ENCODE measurements at places on chromosomes 12 and 14.

- DNase-seq: no peak
Observed at GRCh38 chr14:20350860-20351259, 7.4 kb downstream of the PARP2 start.

- DNase-seq: no peak
Observed at GRCh38 chr12:6928703-6929407, 1.1 kb downstream of the ATN1 start.

DNA sequence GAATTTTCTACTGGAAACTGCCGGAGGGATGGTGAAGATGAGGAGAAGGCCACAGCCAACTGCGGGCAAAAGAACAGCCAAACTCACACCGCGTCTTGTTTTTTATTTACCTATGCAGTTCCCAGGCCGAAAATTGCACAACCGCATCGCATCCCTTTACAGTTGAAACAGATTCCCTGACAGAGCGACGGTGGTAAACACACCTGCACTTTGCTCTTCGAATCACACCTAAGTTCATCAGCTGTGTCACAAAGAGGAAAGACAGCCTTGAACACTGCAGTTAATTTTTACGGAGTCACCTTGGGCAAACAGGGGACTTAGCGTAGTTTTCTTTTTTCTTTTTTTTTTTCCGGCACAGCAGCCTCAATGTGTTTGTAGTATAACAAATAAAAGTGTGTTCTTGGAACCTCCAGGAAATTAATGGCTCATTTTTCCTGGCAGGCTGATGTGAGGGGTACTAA is 272.0 kb upstream of the DIO3 start:
- no peak for DNase-seq

DNA sequence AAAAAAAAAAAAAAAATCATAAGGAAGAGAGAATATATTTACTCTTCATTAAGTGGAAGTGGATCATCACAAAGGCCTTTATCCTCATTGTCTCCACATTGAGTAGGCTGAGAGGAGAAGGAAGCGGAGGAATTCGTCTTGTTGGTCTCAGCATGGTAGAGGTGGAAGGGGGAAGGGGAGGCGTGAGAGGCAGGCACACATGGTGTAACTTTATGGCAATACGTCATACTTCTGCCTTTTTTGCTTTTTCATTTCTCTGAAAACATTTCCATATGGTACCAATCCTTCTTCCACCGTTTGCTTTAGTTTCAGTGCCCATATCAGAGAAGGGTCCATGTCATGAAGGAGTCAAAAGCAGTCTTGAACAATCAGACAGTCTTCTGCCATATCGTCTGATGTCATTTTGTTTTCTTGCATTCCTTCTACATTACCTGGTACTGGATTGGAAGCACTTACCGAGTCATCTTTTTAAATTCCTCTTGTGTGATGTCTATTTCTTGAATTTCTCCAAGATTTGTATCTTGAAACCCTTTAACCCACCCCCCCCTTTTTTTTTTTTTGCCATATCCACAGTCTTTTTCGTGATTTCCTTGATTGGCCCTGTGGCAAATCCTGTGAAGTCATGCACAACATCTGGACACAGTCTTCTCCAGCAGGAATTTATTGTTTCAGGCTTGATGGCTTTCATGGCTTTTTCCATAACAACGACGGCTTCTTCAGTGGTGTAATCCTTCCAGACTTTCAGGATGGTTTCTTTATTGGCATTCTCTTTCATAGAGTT is 8.9 kb downstream of the FUT8 start:
- DNase-seq: no peak

- no peak for DNase-seq
Observed at GRCh38 chr14:97697772-97698171, 900.6 kb downstream of the VRK1 start.

DNA sequence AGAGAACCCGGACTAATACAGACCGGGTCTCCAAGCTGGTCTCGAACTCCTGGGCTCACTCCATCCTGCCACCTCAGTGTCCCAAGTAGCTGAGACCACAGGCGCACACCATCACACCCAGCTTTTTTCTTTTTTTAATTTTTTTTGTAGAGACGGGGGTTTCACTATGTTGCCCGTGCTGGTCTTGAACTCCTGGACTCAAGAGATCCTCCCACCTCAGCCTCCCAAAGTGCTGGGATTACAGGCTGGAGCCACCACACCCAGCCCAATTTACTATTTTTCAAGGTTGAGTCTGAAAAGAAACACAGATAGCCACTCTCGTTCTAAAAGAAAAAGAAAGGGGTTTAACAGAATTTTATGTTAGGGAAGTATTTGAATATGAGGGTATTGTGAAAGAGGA is 1.8 kb downstream of the ERO1A start:
- DNase-seq: no peak

DNA sequence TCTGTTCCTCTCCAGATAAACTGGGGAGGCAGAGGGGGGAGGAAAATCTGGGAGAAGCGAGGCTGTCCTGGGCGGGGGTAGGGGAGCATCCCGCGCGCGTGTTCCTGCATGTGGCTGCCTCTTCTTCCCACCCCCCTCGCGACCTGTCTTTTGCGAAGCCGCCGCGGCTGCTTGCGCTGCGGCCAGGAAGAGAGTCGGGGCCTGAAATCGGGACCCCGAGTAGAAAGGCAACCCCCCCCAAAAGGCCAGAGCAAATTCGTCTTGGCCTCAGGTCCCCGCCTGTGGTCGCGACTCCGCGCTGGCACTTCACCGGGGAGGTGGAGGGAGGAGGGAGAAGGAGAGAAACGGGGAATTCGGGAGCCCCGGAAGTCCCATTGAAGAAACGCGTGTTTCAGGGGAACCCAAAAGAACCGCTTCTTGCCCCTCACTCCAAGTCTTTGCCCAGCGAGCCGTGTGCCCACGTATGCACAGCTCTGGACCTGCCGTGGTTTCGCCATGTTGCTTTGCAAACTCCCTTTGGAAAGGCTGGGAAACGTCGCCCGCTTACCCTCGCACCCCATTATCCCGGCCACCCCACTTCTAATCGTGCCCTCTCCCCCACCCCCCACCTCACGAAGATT is 944 bp downstream of the CCND2 start:
- DNase-seq: no peak

DNA sequence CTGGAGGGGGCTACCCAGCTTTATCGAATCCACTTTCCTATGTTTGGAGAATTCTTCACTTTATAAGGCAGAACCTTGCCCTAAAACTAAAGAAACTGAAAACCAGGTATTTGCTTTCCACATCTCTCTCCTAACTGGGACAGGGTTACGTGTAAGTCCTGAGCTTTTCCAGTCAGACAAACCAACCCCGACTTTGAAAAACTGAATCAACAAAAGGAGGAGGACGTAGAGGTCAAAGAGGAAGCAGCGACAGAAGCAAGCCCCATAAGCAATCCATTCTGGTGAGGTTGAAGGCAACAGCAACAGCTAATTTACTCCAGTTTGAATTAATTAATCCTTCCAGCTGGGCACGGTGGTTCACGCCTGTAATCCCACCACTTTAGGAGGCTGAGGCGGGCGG is 47.2 kb downstream of the LRP6 start:
- DNase-seq: no peak

GRCh38 chr12:58247633-58248032 is 306.3 kb downstream of the ATP23 start:
- no peak for DNase-seq

- no peak for DNase-seq
Observed at GRCh38 chr14:31934767-31935266, 142.3 kb upstream of the ARHGAP5 start.

DNA sequence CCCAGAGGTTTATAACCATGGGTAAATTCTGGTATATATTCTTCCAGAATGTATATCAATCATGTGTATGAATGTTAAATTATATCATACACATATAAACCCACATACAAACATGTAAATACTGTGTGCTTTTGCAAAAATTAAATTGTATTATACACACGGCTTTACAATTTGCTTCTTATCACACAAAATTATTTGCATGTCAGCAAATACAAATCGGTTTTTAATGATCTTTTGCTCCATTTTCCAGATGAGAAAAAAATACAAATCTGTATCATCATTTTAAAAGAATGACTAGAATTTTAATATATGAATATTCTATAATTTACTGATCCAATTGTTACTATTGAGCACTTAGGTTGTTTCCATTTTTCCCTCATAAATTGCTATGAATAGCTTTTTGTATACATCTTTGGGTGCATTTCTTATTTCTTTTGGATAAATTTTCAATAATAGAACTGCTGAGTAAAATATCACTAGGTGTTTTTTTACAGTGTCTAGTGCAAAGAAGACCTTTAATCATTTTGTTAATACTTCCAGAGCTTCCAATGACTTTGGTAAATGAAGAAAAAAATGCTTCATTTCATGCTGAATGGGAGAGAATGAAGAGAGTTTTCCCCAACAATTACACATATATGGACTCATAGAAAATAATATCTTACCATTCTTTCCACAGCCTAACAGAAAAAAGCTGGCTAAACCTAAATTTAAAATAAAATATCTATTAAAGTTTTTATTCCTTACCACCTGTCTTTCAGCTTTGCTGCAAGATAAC is 3.5 kb downstream of the LYZ start:
- no peak for DNase-seq

DNA sequence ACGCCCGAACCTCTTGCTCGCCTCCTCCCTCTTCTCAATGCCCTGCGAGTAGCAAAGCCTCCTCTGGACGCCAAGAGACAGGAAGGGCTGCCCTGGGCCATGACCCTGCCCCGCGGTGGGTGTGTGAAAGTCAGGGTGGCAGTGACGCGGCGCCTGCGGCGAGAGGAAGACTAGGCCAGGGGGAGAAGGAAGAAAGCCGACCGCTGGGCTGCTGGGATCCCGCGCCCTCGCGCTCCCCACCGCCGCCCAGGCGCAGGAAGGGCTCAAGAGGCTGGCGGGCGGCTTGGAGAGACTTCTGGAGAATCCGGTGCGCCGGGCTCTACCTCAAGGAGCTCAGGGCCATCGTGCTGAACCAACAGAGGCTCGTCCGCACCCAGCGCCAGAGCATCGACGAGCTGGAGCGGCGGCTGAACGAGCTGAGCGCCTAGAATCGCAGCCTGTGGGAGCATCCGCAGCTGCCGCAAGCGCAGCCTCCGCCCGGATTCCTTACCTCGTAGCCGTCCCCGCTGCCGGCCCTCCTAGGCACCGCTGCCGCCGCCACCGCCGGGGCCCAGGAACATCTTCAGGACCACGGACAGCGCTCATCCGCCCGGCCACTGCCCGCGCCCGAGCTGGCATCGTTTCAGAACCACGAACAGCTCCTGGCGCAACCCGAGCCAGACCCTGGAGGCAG is 105.0 kb upstream of the PRB2 start:
- DNase-seq: peak; percentile 56

GRCh38 chr12:163406-163986 is 50.5 kb downstream of the SLC6A12 start:
- DNase-seq: no peak

DNA sequence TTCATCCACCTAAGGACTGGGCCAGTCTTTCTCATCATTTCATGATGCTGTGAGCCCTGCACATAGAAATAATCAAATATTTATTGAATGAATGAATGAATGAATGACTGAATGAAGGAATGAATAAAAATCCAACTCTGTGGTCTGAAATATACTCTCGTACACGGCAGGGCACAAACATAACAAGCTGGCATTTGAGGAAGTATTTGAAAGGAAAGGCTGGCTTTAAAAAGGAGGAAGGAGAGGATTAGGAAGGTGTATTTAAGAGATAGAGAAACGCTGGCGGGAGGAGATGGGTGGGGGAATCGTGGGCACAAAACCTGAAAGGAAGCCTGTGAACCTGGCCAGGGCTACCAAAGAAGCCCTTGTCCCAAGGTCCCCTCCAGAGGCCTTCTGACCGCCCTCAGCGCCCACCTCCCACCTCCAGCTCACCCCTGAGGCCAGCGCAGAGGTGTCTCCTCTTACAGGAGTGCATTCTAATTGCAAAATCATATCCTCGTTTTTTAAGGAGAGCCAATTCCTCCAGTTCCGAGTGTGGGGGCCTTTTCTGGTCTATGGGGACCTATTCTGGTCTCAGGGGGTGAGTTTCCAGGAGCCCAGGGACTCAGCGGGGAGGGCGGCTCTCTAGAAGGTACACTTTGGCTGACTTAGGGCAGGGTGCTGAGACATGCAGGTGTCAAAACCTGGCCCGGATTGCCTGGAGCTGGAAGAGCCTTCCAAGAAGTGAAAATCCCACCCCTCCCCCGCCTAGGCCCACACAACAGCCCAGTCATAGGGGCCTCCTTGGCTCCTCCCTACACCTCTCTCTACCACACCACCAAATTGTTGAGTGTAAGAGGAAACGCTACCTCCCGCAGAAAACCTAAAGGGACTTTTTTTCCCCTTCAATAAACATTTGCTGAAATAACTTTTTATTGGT is 8.7 kb upstream of the JDP2 start:
- DNase-seq: peak; percentile 16

GRCh38 chr12:109983432-109984142 is 12.6 kb downstream of the GIT2 start:
- no peak for DNase-seq

DNA sequence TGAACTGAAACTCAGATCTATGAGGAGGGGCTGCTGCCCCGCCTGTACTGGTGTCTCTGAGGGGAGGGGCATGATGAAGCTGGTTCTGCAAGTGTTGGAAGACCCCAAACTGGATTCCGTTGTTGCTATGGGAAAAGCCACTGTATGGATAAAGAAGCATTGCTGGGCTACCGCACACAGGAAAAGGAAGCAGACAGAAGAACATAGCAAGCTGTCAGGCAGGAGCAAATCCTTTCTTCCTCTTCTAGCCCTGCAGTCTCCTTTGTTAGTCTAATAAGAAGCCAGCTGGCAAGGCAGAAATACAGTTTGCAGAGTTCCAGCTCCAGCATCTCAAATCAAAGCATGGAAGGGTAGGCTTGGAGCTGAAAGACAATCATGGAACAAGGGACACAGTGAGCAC is 26.3 kb upstream of the NR1H4 start:
- DNase-seq: no peak

DNA sequence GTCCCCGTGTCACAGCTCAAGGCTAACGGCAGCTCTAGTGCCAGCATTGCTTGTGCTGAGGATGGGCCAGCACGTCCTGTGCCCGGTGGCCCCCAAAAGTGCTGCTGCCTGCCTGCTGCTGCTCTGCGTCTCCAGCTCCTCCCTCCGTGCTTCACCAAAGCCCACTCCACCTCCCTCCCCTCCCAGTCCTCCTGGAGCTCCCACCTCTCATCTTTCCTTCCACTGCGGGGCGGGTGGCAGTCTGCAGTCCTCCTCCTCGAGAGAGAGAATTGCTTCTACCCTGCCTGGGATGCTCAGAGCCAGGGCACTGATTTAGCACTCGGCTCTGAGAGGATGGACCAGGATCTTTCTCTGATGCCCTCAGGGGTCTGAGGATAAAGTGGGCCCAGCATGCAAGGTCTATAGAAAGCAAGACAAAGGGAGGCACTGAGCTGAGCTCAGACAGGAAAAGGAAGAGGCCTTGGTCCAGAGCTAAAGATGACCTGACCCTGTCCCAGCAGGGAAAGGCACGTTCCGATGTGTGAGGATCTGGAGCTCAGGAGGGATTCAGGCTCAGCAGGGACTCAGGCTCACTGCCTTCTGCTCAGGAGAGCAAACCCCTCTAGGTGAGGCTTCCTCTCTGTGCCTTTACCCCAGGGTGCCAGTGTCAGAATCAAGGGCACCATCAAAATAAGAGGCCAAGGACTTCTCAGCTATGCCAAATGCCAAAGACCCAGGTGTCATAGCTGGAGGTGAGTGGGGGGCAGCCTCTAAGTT is 113.1 kb upstream of the FKBP4 start:
- DNase-seq: no peak

GRCh38 chr14:33949411-33949893 is 1.4 kb downstream of the EGLN3 start:
- no peak for DNase-seq

GRCh38 chr12:101591781-101592180 is 3.0 kb upstream of the MYBPC1 start:
- DNase-seq: no peak

- no peak for DNase-seq
Observed at GRCh38 chr12:62848418-62848817, 86.5 kb downstream of the PPM1H start.

- DNase-seq: no peak
Observed at GRCh38 chr12:124631681-124632256, 64.4 kb upstream of the NCOR2 start.

Measured in stimulated activated CD8-positive, alpha-beta memory T cell treated with anti-CD3 and anti-CD28 coated beads, Interleukin-7, amount 100 ng/mL, for 24 hours (primary cell).